NCI-H510A treated with DMSO at 0.1 percent for 48 hours (cell line): ENCODE measurements at places on chromosomes 6 and 20.

DNA sequence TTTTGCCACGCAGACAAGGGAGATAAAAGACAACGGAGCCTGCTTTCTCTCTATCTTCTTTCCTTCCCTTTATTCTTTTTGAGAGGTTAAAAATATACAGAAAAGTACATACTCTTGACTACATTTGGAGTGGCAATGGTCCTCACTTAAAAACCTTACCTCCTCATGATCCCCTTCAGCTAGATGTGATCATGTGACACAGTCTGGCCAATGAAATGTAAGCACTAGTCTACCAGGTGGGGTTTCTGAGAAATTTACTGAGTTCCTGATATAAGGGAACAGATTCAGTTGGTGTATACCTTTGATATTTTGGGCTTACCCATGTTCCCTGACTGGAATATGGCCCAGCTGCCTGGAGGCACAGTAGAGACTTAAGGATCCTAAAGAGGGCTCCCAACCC is 165.5 kb upstream of the BEND3 start:
- no peak for DNase-seq

- no peak for DNase-seq
Observed at GRCh38 chr6:12279322-12280091, 10.7 kb upstream of the EDN1 start.

DNA sequence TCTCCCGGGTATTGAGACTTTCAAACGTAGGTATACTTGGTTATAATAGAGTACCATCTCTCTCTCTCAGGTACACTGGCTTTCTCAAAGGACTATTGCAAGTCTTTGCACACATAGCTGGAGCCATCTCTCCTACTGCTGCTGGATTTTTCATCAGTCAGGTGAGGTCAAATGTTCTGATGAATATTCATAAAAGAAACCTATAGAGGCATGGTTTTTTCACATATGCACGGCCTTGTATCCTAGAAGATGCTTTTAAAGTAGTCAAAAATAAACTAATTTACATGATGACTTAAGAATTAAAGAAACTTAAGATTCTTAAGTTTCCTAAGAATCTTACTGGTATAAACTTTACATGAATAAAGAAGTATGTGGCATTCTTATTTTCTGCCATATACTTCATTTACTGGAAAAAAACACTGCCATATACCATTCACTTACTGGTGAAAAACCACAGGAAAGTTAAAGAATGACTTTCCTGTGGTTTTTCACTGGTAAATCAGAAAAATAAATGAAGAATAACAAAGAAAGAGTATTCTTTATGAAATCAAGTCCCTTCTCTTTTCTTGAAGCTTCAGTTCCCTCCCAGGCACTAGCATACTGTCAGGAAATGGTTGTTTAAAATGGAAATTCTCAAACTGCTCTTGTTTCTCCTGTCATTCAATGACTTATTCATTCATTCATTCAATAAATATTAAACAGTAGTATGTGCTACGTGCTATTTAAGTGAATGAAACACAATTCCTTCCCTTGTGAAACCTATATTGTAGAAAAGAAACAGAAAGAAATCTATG is 23.5 kb downstream of the SLC17A4 start:
- DNase-seq, result no peak

DNA sequence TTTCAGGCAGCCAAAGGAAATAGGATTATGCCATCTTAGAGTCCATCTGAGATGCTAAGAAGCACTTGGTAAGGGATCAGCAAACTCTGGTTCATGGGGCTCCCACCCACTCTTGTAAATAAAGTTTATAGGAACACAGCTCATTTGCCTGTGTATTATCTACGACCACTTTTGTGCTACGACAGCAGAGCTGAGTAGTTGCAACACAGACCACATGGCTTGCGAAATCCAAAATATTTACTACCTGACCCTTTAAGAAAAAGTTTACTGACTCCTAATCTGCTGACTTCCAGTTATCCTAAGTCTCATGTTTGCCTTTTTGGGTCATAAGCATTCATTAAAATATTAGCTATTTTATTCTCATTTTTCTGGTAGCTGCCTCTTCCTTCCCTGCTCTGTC is 859.0 kb downstream of the QKI start:
- no peak for DNase-seq

DNA sequence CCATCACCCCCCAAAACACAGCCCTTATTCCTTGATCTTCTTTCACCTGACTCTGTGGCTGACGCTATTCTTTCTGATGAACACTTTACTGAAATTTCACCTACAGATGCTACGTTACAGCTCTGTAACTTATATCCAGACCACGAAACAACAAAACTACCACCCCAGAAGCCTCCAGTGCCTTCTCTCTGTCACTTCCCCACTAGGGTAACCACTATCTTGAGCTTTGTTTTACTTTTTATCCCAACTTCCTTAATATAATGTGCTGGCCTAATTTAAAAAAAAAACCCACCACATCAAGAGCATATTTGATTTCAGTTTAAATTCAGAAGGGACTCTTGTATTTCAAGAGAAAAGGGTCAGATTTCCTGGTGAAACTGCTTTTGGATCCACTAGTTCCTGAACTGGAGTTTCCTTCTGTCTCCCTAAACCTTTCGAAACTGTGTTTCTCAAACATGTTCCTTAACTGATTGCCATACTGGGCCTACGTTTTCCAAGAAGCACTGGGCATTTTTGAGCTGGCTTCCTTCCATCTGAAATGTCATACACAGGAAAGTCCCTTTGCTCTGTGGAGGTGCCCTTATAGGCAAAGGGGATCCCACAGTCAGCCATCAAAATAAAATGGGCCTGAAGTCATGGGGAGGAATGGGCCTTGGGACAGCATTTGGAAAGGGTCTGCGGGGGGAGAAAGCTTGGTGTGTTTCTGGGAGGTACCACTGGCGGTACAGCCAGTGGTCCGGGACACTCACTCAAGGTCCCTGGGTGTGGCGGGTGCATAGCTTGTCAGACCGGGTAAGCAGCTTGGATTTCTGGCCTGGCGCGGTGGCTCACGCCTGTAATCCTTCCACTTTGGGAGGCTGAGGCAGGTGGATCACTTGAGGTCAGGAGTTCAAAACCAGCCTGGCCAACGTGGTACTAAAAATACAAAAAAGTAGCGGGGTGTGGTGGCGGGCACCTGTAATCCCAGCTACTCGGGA is 25.8 kb upstream of the RTF2 start:
- no peak for DNase-seq

DNA sequence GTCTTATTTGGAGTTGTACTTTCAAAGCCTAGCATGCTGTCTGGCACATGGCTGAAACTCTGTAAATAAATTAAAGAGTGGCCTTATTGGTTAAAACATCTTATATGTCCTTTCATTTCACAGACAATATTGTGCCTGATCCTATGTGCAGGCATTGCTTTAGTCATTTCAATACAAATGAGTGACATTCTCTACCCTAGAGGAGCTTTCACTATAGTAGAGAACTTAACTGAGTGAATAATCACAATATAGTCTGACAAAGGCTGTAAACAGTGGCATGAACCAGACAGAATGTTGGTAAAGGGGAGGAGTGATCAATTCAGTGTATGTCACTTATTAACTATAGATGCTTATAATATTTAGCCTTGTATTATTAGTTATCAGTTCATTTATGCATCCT is 481.8 kb downstream of the TFAP2B start:
- no peak for DNase-seq

- no peak for DNase-seq
Observed at GRCh38 chr20:35968930-35969329, 540 bp downstream of the CNBD2 start.

DNA sequence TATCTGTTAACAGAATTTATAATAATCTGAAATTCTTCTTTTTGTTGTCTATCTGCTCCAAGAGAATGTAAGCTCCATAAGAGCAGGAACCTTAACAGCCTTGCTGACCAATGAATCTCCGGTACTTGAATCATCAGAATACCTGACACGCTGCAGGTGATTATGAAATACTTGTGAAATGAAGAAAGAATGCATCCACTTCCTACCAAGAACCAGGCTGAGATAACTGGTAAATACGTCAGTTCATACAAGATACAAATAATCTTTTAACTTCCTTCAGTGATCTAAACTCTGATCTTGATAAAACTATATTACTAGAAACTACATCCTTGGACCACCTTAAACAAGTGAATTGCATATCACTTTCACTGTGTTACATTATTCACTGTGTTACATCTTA is 116.2 kb downstream of the MAP3K5 start:
- no peak for DNase-seq

DNA sequence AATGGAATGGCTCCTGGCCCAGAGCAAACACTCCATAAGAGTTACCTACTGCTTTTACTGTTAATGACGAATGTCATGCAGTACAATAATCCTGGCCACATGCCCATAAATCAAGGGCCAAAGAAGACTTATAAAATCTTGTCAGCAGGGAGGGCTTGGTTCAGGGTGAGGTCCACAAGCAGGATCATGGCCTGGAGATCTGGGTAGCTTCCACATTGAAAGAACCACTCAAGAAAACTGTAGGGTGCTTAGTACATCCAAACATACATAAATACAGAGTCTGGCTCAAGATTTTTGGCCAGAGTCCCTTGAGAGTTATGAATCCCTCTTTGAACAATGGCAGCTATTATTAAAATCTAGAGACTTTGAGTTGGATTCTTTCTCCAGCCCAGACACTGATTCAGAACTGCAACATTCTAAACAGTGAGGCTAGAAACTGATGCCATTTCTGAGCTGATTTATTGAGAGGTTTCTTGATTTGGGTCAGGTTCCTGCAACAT is 188.7 kb downstream of the CDC5L start:
- DNase-seq, result no peak

GRCh38 chr6:72363844-72364740 is 257.8 kb upstream of the KCNQ5 start:
- no peak for DNase-seq

DNA sequence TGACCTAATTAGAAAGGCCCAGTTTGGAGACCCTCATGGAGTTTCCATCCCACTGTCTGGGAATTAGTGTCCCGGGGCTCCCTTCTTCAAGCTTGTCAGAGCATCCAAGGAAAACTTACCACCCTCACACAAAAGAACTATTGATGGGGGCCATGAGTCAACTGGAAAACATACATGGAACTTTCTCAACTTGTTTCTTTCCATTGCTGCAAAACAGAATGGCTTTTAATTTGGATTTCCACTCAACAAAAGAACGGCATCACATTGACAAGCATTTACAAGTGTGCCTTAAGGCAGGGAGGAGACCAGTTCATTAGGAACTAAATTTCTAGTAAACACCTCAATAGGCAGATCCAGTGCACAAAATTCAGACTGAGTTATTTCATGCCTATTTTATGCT is 289.1 kb upstream of the PREP start:
- no peak for DNase-seq

DNA sequence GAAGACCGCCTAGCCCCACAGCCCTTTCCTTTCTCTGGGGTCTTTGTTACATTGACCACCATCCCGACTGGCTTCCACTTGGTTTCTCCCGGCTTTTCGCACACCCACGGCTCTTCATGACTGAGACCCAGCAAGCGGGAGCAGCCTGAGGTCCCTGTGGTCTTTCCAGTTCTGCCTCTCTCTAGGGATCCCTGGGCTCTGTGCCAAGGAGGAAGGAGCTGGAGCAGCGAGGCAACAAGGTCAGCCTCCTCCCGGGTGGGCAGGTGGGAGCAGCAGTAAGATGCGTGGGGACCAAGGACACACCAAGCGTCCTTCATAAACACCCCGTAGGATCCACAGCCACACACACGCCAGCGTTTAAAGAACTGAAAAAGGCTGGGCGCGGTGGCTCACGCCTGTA is 29.6 kb upstream of the MRGBP start:
- DNase-seq, result no peak

DNA sequence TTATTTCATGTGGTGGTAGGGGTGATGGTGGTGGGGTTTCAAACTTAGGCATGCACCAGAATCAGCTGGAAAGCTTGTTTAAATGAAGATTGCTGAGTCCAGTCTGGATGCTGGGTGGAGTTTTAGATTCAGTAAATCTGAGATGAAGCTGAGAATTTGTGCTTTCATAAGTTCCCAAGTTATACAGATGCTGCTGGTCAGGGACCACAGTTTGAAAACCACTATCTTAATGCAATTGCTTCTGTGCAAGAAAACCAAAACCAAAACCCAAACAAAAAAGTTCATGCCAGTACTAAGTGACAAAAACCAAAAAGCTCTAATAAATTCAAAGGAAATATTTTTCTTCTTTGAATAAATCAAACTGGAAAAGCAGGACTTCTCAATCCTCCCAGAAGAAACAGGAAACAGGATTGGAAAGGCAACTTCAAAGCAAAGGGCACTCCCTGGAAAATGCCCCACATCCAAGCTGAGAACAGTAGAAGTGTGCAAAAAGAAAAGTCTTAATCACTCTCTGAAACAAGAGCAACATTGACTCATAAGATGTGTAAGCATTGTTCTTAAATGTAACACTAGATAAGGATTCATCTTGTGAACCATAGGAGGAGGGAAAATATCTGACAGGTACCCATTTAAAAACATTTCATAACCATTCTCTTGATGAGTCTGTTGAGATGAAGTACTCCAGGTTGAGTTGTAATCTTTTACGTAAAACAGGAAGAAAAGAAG is 481.5 kb upstream of the HSF2 start:
- no peak for DNase-seq

- no peak for DNase-seq
Observed at GRCh38 chr6:7546020-7546369, 4.5 kb downstream of the DSP start.

DNA sequence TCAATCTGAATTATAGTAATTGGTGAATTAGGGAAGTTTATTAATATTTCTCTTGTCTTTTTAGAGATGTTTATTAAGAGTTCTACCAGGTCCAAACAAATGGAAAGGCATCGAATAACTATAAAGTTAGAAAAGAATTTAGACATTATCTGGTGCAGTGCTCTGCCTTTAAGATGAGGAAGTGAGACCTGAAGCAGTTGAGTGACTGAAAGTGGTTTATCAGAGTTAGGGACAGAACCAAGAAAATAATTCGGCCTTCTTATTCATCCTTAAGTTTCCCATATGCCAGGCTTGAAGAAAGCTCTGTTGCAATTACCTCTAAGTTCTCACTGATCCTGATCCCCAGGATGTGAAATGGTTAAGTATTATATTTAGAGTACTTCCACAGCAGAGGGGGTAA is 94.2 kb upstream of the FLRT3 start:
- DNase-seq, result no peak

- no peak for DNase-seq
Observed at GRCh38 chr6:75643173-75643572, 41.5 kb downstream of the SENP6 start.

DNA sequence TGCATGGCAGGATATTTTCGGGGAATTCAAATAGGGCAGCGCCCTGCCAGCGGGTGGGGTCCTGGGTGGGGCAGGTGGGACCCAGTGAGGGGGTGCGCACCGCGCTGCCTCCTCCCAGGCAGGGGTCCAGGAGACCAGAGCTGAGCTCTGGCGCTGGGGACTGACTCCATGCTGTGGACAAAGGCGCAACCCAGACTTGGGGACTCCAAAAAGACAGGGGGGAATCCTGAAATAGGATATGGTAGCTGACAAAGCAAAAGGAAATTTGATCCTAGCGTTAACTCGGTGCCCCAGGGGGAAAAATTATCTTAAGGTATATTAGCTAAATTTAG is 23.6 kb downstream of the TFAP2A start:
- DNase-seq, result no peak

- DNase-seq, result no peak
Observed at GRCh38 chr6:145199961-145200360, 535.4 kb downstream of the EPM2A start.

- no peak for DNase-seq
Observed at GRCh38 chr20:824916-825315, 8.6 kb upstream of the FAM110A start.

- DNase-seq, result no peak
Observed at GRCh38 chr6:18388942-18389341, 1.8 kb downstream of the RNF144B start.

GRCh38 chr6:130206479-130206878 is 16.3 kb downstream of the SAMD3 start:
- DNase-seq, result no peak

GRCh38 chr6:12366731-12367130 is 76.6 kb downstream of the EDN1 start:
- no peak for DNase-seq
